ENCODE measurements at places on chromosomes 3 and 15.
A peak's percentile ranks its signal among the peaks of the same experiment; 100 is the strongest.

DNA sequence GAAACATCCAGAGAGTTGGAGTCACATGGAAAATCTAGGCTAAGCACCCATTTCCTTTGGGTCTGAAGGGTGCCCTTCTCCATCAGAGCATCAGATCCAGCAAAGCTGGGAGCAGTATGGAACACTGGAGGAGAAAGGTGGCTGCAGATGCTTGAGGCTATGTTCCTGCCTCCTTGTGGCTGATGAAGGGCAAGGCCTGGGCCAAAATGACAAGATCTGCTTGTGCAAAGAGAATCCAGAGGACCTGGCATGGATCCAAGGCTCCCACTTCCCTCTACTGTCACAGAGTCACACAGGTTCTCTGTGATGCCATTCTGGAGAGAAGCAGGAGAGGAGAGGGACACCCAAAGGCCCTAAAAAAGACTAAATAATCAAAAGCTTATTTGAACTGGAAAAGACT lies 9.2 kb upstream of the ATP8B4 start:
- peak; percentile 19 for DNase-seq

DNA sequence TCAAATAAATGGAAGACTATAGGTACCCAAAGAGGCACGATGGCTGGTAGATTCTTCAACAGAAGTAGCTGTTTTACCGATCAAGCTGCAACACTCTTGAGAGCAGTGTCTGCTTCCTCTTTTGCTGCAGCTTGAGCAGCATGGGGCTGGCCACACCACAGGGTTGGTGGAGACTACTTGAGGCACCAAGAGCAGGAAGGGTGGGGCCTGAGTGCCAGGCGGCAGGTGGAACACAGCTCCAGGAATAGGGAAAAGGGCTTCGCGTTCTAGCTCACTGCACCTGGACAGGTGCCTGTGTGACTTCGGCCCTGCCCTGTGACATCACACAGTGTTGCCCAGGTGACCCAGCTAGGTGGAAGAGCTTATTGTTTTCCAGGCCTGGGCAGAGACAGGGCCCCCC lies at the start of gene CCDC33:
Gene CCDC33 (plus strand): TSS at position 365 of the 400 bp plus-strand sequence. CDS start 394 bp downstream, outside the sequence.
- no peak for DNase-seq

DNA sequence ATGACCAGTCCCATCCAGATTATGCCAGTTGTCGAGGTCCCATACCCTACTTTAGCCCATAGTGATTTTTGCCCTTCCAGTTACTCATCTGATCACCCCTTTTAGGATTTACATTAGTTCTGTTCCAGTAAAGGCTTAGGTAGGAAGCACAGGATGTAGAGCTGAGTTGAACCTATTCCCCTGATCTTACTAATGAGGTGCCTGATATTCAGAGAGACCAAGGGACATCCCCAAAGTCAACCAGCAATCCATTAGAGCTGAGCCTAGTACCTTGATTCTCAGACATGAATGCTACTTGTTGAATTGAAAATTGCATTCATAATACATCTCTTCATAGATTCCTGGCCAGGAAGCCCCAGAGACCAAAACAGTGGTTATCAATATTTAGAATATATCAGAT lies 24.7 kb downstream of the CTDSPL start:
- DNase-seq = no peak

DNA sequence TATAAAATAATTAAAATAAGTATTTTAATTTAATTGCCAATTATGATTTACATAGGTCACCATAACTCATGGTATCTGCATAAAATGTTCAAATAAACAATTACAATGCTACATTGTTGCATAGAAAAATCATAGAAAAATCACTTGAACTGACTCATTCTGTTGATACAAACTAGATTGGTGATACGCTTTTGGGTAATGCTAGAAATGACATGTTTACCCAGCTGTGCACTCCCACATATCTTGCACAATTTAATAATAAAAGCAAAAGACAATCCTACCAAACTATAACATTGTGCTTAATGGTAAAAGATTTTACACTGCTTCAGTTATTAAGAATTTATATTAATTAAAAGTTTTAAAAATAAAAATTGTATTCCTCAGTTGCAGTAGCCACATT lies 45.8 kb upstream of the FBXL22 start:
- no peak for DNase-seq

- peak; percentile 13 for DNase-seq
These were observed 826 bp downstream of the LRRC58 start for GRCh38 chr3:120348065-120348990.

DNA sequence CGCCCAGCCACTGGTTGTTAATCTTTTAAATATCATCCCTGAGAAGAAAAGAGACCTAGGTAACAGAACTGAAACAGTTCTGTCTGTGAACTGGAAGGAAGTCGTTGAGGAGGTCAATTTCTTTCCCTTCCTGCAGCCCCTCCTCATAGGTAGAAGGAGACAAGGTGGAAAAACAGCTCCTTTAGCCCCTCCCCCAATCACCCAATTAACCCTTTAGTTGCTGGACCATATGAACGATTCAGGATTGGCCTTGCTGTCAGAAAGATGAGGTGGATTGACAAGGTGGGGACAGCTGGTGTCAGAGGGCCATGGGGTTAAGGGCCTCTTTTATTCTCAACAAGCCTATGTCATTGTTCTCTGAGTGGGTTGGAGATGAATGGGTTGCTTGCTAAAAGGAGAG lies 36.0 kb upstream of the ZNF445 start:
- DNase-seq = no peak

DNA sequence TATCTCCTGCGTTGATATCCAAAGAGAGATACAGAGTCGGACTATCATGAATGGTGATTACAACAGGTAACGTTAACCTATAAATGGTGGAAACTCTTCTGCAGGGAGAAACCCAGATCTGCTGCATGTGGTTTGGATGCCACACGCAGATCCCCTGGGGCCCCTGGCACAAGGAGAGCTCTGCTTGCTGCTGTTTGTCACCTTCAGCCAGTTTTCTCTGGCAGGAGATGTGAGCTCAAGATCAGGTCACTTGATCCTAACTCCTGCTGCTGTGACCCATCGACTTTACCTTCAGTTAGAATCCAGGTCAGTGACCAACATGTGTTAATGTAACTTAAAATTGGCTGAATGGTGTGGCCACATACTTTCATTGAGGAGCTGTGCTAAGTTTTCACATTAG lies 23.8 kb upstream of the GPR171 start:
- DNase-seq = no peak

GRCh38 chr15:71323082-71323481 lies 207.8 kb downstream of the THSD4 start:
- no peak for DNase-seq

DNA sequence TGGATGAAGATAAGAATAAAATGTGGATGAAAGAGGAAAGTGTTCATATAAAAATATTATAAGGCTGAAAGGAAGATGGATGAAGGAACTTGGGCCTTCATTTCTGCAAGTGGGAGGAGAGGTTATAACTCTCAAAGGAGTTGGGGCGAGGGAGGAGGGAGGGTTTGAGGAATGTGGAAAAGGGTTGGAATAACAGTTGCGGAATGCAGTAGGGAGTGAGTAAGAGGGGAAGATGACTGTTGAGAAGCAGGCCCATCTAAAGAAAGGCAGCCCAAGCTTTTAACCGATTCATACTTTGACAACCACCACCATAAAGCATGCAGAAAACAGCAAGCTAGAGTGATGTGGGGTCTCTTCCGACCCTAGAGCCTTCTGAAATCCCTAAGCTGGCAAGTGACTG lies 8.3 kb upstream of the TM4SF4 start:
- no peak for DNase-seq

- DNase-seq = no peak
These were observed 95.3 kb downstream of the IGF2BP2 start for GRCh38 chr3:185729337-185730055.

DNA sequence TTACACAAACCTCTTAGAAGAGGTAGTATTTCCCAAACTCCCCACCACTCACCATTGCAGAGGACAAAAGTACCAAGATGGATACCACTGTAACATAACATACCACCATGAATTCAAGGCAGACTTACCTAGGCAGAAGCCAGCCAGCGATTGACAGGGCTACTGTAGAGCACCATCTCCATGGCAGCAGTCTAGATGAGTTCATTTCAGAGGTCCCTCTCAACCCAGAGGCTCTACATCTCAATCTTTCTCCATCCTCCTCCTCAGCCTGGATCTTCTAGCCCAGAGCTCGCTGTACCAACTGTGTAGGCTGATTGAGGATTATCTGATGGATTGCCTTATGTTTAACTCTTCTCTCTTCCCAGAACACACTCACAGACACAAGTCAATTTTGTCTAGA lies 2.0 kb upstream of the PLIN1 start:
- DNase-seq = no peak

GRCh38 chr3:117434661-117435412 lies 725.3 kb downstream of the TUSC7 start:
- no peak for DNase-seq

DNA sequence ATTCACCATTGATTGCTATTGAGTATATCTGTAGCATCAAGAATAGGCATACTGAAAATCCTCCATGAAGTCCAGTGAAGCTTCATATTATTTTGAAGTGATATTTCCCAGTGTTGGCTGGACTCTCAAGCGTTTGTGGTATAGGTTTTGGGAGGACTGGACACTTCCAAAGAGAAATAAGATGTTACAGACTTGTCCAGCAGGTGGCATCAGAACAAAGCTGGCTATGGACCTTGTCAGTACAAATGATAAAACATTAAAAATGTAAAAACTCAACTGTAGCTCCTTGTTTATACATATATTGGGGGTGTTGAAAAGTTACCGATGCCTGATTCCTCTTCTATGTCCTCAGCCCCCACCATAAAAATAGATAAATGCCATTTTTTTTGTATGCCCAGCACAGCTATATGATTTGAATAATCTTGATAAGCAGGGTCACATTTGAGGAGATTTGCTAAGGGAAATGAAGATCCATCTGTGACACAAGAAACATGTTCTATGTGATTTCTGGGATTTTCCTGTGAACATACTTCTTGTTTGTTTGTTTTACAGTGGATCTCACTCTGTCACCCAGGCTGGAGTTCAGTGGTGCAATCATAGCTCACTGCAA lies 54.5 kb upstream of the GOLGA6B start:
- DNase-seq = peak; percentile 63

DNA sequence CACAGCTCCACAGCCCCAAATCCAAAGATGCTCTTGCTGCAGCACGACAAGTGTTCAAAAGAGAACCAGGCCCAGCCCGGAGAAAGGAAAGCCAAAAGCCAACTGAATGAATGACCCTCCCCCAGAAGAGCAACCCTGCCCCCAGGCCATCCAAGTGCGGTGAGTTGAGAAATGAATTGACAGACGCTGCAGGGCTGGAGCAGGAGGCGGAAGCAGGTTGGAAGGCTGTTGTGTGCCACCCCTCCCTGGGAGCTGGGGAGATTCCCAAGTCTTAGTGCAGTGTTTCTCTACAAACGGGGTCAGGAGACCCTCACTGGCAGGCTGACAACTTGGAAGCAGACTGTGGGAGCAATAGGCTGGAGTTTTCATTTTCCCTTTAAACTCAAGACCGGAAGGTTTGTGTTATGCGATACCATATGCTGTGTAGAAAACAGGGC lies 3.5 kb upstream of the SPTBN5 start:
- DNase-seq = no peak

GRCh38 chr3:153574445-153574844 lies 412.4 kb downstream of the RAP2B start:
- DNase-seq = no peak

DNA sequence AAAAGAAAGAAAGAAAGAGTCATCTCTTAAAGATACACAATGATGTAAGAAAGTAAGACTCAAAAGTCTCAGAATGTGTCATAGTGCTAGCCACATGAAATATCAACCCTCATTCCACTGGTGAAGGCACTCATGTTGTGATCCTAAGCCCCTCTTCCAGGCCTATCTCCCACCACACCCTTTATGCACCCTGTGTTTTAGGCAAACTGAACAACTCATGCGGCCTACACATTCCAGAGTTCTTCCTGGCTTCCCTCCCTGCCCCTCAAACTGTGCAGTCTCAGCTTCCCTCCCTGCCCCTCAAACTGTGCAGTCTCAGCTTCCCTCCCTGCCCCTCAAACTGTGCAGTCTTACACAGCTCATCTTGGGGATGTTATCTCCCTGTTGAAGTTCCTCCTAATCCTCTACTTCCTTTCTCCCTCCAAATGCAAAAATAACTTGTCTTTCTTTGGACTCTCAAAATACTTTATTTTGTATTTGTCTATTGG lies 69.0 kb upstream of the FNDC3B start:
- DNase-seq = no peak

- peak; percentile 92 for DNase-seq
These were observed at the start of gene DOCK3 for GRCh38 chr3:50674349-50675178. DOCK3 (plus strand) TSS chr3:50674927; CDS start chr3:50675264, 337 bp downstream.

- no peak for DNase-seq
These were observed 232.3 kb upstream of the MRPL3 start for GRCh38 chr3:131735116-131735515.

DNA sequence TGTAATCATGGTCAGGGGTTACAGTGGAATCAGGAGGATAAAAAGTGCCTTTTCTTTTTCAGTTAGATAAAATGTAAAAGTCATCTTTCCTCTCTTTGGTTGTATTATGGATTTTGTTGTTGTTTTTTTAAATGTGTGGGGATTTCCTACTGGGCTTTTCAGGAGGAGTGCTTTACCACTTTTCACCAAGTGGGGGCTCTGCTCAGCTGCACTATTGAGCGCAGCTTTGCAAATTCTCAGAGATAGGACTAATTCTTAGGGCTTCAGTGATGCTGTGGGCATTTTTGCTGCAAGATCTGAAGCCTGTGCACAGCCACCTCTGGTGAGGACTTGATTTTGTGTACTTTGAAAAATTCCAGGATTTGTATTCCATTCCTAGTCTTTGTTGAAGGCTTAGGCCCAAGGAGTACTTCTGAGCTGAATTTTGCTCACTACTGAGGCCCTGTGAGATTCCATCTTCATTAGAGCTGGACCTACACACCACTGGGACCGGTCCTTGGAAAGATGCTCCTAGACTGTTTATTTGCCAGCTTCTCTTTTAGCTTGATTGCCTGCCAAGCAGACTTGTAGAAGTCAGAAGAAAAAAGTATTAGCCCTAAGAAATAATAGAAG lies 7.5 kb downstream of the GNB5 start:
- peak; percentile 60 for DNase-seq

DNA sequence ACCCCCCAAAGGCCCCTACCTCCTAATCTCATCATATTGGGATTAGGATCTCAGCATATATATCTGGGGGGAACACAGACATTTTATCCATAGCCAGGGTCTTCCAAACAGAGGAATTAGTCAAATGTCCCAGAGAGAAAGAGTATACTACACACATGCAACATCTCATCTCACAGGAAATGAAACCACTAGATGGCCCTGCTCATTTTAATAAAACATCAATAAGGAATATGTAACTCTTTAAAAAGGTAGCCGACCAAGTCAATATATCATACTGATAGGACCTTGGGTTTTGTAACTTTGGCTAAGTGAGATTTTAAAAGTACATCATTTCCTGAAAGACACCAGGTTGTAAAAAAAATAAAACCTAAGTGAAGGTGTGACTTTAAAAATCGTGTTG lies 45.6 kb upstream of the THSD4 start:
- DNase-seq = no peak

GRCh38 chr3:17967111-17967510 lies 224.7 kb upstream of the TBC1D5 start:
- DNase-seq = no peak
